A549 treated with CORT108297 at 1 μM for 4 hours (cell line): ENCODE measurements at places on chromosomes 7 and 10. TPM values are rescaled to one million over a fixed set of nuclear protein-coding genes. Genes with fewer than 3 reads are reported as not detected.

The TMEM60 gene
- 22.2 to 28.5 TPM (median 25.8 TPM) in 5 replicates for total RNA-seq

The RBP4 gene
- total RNA-seq: 5.0 to 10.3 TPM (median 8.8 TPM) in 5 replicates

The IGFBP3 gene
- 160 to 234 TPM (median 206 TPM) in 5 replicates for total RNA-seq

The SPAG6 gene
- not detected in 5 replicates for total RNA-seq

The CCDC172 gene
- total RNA-seq: not detected in 5 replicates

The IFIT1B gene
- not detected in 5 replicates for total RNA-seq

The BMPER gene
- 6.0 to 10.3 TPM (median 7.0 TPM) in 5 replicates for total RNA-seq

The FAM237B gene
- total RNA-seq: not detected in 5 replicates

The FAM25G gene
- 1.1 to 1.8 TPM (median 1.5 TPM) in 3 of 5 replicates, not detected in the others for total RNA-seq

The SFTPA1 gene
- total RNA-seq: not detected in 5 replicates

The INHBA gene
- 0.42 to 1.3 TPM (median 0.74 TPM) in 5 replicates for total RNA-seq

The ADIRF gene
- not detected in 5 replicates for total RNA-seq

The WEE2 gene
- total RNA-seq: 0.03 TPM in 1 of 5 replicates, not detected in the others

The ABCB4 gene
- total RNA-seq: not detected in 5 replicates
